ENCODE measurements at places on chromosomes 5 and 9.

DNA sequence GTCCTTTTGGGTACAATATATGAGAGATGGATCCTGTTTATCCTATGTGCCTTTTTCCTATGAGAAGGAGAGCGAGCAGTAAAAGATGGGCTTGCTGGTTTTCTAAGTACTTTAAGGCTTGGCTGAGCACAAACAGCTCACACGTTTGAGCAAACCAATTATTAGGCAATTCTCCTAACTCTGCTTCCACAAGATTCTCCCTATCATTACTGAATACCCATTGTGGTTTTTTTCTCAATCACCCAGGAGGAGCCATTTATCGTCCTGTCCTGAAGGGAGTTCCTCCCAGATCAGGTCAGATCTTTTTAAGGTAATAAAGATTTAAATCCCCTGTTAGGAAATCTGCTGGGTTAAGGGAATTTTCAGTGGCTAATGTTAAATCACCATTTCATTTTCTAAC is 19.4 kb upstream of the C1QTNF3 start:
- DNase-seq: no peak

DNA sequence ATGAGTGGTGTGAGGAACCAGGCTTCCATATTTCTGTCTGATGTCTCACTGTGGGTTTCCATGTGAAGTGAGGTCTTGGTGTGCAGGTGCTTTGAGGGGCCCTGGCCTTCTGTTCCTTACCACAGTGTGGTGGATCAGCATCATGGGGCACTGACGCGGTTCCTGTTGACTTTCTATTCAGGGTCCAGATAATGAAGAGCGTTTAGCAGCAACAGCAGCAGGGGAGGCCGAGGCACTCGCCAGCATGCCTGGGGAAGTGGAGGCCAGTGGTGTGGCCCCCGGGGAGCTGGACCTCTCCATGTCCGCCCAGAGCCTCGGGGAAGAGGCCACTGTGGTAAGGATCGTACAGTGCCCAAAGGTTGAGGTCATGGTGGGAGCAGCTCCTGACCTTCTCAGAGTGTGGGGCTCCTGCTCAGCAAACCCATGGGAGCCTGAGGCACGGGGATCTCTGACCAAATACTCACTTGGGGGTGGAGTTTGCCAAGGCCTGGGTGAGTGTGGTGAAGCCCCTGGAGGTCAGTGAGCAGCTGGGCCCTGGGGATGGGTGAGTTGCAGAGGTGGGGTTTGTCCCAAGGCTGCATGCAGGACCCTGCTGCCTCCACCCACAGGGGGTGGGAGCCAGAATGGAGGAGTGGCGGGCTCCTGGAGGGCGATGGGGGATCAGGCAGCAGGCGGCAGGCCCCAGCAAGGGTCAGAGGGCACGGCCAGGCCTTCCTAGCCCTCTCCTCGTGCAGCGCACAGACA is 61.2 kb downstream of the COL15A1 start:
- no peak for DNase-seq

DNA sequence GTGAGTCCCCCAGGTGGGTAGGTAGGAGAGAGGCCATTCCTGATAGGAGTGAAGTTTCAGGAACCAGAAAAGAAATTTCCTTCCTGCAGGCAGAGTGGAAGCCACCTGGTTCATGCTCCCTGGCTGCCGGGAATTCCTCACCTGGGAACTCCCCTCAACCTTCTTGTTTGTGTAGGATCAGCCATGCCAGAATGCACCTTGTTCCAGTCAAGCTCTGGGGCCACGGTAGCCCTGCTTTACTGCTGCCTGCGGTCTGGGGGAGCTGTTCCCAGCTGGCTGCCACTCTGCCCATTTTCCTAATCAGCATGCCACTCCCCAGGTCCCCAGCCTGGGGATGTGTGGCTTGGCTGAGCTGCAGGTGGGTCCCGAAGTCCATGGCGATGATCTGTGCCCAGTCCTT is 18.7 kb upstream of the B4GALT1 start:
- DNase-seq: no peak

- no peak for DNase-seq
Observed at GRCh38 chr9:111925784-111926183, 29.2 kb downstream of the UGCG start.

DNA sequence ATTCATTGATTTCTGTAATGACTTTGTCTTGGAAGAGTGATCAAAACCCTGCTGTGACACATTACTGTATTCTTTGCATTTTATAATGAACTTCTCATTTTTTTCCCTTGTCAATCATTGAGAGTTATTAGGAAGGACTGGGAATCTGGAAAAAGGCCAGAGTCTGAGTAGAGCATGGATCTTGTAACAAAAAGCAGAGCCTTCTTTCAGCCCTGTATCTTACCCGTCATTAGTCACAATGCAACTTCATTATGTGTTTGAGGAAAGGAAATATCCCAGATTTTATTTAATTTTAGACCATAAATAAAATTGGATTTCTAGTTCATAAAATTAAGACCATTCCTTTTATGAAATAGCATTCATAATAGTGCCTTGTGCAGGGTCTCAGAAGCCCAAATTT is 131.4 kb downstream of the ARHGEF28 start:
- DNase-seq: no peak

DNA sequence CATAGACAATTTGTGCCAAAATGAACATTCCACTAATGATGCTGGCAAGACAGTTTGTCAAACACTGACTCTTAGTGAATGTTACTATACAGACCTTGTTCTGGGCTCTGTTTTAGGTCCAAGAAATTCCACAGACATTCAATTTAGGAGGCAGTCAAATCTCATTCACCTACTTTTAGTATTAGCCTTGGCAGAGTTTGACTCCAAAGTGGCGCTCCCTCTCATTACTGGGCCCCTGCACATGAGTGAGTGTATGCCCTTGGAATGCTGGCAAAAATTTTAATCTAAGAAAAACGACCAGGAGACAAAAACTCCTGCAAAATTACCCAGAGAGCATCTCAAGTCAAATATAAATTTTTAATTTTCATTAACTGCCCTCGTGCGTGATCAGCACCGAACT is 94.9 kb upstream of the SLC27A6 start:
- DNase-seq: no peak

GRCh38 chr9:107237873-107238272 is 45.2 kb upstream of the RAD23B start:
- no peak for DNase-seq

DNA sequence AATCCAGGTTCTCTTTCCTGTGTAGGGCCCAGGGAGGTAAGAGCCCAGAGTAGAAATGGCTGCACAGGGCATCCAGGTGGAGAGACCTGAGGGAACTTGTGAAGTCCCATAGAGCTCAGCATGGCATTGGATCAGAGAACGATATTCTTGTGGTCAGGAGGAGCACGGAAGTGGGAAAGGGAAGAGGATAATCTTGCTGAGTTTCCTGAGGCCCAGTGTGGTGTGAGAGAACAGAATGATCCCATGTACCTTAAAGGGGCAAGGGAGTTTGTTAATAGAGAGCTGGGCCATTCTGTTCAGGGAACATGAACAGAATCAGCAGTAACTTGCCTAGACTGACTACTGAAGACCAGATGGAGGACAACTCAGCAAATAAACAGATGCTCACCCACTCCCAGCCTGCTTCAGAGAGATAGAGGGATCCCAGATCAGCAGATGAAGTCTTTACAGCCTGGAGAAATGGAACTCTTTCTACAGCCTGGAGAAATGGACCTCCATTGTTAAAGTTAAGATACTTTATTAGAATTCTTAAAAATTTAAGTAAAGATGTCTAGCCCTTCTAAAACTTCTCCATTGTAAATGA is 119.7 kb upstream of the ELL2 start:
- no peak for DNase-seq

DNA sequence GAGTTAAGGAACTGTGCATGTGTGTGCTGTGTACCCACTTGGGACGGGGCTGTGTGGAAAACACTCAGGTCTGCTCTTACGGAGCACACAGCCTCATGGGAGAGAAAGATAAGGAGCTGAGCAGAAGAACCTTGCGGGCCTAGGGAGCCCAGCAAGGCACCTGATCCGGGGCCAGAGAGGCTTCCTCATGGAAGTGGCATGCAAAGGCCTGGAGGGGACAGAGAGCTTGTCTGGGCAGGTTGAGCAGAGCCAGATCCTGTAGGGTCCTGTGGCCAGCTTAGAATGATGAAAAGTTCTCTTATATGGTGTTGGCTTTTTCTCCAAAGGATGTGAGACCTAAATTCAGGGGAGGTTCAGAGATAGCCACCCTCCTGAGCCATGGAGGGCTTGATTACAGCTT is 45.2 kb downstream of the NEK6 start:
- no peak for DNase-seq

- no peak for DNase-seq
Observed at GRCh38 chr5:138186002-138186447, 7.1 kb downstream of the KIF20A start.

DNA sequence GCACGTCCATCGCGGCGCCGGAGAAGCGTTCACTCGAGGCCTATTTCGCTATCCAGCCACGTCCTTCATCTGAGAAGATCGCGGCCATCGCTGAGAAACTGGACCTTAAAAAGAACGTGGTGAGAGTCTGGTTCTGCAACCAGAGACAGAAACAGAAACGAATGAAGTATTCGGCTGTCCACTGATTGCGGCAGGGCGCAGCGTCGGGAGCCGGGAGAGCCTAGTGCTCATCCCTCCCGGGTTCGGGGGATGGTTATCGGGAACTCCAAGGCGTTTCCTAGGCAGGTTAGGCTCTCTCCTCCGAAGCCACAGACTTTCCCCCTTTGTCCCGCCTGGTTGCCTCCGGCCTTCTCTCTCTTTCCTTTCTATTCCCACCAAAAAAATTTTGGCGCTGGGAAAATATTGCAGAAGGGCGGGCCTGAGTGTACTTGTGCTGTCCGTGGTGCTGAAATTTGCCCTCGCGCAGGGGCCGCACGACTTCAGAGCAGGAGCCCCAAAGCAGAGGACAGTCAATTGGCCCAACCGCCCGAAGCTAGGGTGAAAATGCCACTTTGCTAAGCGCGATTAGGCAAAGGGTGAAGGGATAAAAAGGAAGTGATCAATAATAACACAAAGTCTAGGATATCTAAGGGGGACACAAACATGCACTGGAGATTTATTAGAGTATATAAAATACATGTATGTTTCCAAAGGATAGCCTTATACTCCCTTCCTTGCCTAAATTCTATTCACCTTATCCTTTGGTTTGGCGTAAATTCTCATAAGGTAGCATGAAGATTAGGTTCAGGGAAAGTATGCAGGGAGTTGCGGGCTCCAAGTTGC is 1.8 kb downstream of the POU4F3 start:
- DNase-seq: peak; percentile 63

DNA sequence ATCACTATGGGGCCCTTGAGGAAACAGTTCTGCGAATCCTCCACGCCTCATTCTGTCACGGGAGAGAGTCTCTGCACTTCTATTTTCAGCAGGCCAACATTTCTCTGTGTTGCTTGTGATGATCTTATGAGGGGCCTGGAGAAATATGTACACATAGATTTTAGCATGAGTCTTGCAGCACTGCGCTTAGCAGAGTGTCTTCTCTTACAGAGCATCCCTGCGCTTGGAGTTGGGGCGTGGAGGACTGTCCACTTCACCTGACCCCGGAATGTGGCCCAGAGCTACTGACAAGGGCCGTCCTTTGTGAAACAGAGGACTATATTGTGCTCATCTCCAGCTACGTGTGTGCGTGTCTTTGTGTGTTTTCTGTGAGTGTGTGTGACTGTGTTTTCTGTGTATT is 428.2 kb upstream of the IRX4 start:
- DNase-seq: no peak

DNA sequence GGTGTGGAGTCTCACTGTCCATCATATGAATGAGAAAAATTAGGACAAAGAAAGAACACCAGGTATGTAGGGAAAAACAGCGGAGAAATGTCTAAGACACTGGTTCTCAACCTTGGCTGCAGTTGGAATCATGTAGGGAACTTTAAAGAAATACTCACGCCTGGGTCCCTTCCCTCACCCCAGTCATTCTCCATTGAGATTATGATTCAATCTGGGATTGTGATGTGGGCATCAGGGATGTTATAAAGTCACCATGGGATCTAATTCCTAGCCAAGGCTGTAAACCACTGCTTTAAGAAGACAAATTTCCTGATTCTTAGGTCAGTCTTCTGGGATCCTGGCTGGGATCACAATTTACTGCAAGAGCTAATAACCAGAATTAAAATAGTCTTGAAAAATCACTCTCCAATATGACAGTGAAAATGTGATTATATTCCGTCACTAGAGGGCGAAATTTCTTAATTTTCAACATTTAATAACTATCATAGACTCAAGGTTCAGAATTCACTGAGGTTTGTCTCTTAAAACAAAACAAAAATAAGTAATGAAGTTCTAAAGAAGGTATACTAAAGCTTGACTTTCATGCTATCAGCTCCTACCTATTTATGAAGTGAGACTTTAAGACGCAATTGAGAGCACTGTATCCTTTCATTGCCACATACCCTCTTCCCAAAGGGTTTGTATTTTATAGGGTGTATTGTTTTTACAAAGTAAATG is 60.5 kb downstream of the GLDC start:
- DNase-seq: peak; percentile 48

DNA sequence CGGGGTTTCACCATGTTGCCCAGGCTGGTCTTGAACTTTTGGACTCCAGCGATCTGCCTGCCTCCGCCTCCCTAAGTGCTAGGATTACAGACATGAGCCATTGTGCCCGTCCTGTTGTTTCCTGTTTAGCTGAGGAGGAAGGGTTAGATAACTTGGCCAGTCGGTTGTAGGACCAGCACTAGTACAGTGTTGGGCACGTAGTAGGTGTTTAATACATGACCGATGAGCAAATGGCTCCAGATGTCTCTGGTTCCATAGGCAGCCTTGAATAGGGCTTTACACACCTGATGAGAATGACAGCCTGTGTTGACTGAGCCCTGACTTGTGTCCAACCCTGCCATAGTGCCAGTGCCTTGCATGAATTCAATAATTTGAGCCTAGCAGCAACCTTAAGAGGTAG is 1.8 kb downstream of the EHMT1 start:
- no peak for DNase-seq

DNA sequence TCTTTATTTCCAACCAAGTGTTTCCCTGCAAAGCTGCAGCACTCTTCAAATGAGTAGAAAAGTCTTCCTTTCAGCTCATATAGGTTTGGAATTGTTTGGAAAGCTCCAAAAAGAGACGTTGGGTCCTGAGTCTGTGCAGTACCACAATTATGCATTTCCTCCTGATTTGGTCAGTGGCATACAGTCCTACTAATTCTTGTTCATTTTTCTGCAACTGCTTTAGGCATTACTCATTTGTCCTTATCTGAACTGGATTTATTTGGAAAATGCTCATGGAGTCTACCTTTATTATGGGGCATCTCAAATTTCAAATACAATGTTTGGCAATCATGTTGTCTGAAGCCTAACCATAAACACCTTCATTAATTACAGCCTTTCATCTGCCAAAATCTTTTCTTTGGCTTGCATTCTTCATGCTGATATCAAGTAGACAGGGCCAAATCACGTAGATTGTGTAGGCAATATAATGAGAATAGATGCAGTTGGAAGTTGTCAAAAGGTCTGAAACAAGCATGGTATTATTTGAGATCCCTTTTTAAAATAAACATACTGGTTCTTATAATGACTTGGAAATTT is 232.8 kb downstream of the TLE1 start:
- peak; percentile 71 for DNase-seq

DNA sequence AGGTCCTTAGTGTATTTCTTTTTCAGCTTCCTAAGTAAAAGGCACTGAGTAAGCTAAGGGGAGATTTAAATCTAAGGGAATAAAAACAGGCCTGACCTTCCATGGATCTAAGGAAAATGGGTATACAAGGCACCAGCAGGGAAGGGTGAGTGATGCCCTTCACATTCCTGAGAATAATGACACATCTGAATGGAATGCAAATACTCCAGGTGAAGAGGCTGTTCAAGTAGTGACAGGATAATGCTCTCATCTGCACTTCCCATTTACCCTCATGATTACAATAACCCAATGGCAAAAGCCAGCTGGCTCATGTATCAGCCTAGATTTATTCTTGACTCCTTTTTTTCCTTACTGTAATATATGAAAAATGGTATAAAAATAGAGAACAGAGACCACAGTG is 216.2 kb upstream of the ACTBL2 start:
- DNase-seq: peak; percentile 68
